NCI-H187 treated with DMSO at 0.1 percent for 48 hours (cell line): ENCODE measurements at places on chromosomes 1 and 21.

DNA sequence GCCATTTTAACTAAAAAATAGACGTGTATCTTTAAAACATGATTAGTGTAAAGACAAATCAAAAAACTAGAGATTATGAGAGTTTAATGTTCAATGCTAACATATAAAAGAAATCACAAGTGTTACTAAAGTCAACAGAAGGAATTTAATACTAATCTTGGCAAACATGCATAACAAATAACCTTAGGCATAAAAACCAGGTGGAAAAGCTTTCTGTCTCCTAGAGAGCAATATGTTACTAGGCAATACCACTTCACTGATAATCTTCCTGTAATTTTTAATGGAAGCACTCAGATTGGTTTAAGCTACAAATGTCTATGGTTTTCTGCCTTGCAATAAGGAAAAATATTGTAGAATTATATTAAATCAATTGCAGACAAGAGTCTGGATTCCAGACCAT is 121.9 kb downstream of the NME7 start:
- DNase-seq: no peak

DNA sequence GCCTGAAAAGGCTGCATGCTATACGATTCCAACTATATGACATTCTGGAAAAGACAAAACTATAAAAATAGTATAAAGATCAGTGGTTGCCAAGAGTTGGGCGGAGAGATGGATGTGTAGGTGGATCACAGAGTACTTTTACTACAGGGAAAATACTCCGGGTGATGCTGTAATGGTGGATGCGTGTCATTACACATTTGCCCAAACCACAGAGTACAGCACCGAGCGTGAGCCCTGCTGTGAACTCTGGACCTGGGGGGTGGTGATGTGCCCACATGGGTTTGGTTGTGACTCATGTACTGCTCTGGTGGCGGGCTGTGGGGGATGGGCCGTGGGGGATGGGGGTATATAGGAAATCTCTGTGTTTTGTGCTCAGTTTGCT is 162.7 kb upstream of the COL6A1 start:
- DNase-seq: no peak

DNA sequence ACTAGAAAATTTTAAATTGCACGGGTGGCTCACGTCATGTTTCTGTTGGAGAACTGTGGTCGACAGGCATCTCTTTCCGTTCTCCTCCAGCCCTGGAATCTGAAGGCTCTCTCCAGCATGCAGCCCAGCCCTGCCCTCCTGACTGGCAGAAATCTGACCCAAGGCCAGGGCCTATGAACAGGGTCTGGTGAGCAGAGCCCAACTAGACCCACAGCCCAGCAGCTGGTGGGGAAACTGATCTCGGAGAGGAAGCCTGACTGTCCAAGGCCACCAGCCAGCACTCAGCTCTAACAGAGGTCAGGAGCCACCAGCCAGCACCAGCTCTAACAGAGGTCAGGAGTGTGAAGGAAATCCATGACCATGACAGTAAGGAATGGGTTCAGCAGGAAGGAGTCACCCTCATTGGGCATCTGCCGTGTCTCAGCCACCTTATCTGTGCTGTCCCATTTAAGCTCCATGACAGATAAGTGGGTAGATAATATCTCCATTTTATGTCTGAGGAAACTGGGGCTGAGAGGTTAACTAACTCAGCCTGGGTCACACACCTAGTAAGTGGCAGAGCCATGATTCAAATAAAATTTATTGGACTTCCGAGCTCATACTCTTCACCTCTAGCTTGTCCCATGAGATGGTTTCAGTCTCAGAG is 20.2 kb upstream of the PKP1 start:
- DNase-seq: no peak

DNA sequence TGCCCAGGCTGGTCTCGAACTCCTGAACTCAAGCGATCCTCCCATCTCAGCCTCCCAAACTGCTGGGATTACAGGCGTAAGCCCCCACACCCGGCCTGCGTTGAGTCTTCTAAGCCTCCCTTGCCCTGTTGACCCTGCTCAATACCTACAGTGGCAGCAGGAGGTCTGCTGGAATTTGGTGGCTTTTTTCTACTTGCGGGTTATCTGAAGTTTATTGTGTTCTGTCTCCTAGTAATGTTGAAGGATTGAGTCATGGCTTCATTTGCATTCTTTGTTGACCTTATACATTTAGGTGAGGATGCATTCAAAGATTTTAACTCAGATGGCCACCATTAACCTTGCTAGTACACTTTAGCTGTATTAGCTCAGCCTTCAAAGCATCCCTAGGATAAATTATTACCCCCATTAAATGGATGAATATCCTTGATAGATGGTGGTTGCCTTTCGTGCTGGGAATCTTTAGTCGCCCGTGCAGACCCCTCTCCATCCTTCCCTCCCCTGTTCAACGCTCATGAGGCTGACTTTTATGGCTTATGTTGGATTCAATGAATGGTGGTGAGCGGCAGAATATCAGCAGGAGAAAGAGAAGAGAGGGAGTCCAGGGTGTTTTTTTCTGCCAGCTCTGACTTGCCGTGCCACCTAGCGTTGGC is 9.7 kb upstream of the NPPB start:
- DNase-seq: no peak

- no peak for DNase-seq
Measured at GRCh38 chr1:150972417-150972940, 2.2 kb downstream of the CERS2 start.

DNA sequence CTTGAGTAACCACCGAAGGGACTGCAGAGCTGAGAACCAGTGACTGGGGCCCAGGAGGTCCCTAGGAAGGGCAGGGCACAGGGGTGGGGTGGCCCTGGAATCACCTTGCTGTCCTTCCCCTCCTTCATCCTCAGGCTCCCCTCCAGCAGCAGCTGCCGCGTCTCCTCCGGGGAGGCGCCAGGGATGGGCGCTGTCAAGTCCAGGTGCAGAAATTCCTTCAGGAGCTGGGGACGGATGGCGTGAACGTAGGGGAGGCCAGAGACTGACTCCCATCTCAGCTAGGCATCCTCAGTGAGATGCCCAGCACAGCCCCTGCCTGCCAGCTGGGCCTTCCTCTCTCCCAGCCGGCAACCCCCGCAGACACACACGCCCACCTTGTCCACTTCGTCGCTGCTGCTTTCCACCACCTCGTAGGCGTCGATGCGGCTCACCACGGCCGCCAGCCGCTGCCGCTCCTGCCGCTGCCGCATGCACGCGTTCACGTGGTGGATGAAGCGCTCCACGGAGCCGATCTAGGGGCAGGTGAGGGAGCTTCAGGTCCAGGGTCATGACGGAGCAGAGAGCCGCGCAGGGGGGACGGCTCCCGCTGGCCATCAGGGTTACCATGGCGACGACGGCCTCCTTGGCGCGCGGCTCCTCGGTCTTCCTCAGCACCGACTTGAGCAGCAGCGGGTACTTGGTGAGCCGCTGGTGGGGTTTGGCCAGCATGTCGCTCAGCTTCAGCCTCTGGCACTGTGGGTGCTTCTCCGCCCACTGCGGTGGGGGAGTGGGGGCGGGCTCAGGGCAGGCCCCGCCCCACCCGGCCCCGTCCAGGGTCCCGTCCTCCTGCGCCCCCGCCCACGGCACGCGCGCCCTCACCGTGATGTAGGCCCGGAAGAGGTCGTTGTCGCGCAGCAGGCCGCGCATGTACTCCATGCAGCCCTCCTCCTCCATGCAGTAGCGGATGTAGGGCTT is 4.4 kb upstream of the TNFRSF25 start:
- DNase-seq: no peak

GRCh38 chr21:35138665-35139381 is 89.7 kb upstream of the RUNX1 start:
- DNase-seq: no peak

DNA sequence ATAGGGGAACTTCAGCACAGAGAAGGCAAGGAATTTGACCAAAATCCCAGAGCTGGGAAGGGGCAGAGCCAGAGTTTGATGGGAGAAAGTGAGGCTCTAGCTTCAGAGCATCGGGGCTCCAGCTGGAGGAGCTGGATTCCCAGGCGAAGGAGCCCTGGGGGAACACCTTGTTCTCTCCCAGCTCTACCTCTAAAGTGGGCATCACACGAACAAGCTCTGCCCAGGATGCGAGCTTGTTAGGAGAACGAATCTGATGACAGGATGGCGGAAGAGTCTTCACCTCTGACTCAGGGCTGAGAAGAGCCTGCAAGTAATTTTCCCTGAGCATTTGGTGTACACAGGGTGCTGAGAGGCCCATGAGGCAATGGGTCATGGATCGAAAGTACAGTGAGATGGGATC is 22.0 kb downstream of the TNNT2 start:
- DNase-seq: no peak

- DNase-seq: no peak
Measured at GRCh38 chr21:46035809-46036695, 54.5 kb downstream of the COL6A1 start.

- DNase-seq: no peak
Measured at GRCh38 chr1:229942501-229942900, 124.5 kb upstream of the GALNT2 start.

- no peak for DNase-seq
Measured at GRCh38 chr21:30206551-30207251, 9.2 kb downstream of the CLDN8 start.

DNA sequence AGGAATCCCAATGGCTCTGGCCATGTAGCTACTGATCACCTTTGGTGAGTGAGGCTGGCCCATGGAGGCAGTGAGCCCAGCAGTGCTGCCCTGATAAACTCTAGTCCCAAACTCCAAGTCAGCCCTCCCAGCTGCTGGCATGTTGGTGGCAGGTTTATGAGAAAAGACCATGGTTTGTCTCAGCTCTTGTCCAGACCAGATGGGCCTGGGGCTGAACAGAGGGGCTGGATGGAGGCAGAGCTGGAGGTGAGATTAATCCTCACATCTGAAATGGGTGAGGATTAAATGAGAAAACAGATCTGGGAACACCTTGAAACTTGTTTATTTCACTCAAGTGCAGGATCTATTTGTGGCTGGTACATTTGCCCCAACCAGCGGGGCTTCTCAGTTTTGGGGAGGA is 3.2 kb downstream of the TMEM269 start:
- DNase-seq: no peak

- no peak for DNase-seq
Measured at GRCh38 chr1:113616156-113616555, 143.1 kb downstream of the PHTF1 start.

DNA sequence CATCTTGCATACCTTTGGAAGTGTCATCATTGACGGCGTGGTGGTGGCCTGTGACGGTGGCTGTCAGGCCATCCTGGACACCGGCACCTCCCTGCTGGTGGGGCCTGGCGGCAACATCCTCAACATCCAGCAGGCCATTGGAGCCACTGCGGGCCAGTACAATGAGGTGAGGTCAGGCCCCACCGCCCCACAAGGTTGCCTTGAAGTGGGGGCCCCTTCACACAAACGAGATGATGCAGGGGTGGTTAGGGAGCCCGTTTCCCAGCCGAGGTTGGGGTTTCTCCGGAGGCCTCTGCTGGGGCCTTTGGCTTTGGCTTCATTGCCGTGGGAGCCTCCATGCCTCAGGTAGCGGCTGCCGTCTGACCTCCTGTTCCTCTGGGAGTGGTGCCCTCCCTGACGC is 29.6 kb downstream of the KCNA10 start:
- DNase-seq: no peak

GRCh38 chr1:112346801-112347350 is 49.1 kb upstream of the CTTNBP2NL start:
- no peak for DNase-seq

GRCh38 chr1:193979219-193979618 is 792.8 kb upstream of the B3GALT2 start:
- no peak for DNase-seq

DNA sequence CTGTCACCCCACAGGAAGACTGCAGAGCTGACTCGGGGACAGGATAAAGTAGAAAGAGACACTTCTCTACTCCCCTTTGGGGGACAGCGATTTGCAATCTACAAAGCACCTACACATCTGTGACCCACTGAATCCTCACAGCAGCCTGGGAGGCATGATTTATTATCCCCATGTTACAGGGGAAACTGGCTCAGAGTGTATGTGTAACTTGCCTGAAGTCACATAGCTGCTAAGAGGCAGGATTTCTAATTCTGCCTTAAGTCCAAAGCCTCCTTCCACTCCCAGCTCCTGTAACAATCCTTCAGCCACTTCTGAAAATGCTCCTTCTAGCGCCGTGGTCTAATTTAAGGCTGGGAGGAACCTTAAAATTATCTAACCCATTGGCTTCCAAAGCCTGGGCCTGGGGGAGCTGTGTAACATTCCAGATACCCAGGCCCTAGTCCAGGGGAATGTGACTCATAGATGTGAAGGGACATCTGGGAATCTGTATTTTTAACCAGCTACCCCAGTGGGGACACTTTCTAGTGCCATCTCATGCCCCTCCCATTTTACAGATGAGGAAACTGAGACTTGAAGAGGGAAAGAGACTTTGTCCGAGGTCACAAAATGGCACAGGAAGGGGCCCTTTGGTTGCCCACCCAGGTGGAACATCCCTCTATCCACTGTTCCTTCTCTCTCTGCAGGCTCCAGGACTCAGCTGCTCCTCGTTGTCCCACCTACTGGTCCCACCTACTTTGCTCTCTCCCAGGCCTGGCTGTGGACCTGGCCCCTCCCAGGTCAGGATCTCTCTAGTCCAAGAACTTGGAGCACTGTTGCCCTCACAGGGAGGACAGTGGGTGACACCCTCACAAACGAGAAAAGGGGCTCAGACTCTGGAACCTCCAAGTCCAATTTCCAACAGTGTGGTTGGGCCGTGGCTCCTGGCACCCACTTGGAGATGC is 48.9 kb downstream of the AHDC1 start:
- DNase-seq: no peak

DNA sequence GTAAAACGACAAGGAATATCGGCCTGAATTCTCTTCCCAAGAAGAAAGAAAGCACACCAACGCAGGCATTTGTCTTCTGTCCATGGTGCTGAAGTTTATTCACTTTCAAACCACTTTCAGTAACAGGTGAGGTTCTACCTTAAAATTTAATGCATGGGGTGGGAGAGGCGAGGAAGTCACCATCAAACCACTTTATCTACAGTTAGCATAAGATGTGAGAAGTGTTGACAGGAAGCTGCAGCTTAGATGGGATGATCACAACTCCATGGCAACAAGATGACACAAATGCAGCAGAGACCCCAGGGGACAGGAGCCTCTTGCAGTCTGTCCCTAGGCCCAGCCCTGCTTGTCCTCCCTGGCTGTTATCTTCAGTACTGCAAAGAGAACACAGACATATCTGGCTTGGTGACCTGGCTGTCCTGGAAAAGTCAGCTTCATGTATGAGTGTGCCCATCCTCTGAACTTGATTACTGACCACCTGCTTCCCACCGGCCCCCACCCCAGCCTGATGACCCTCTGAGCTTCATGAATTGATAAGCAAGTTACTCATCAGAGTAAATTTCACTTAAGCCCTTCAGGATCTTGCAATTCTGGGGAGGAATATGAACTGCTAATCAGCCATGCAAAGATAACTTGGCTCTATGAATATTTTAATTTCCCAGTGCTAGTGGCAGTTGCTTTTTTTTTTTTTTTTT is 1.8 kb downstream of the NPPA start:
- no peak for DNase-seq
